Inflammatory macrophage treated with lipopolysaccharide for 4 hours (primary cell): ENCODE measurements at places on chromosomes 5 and 9.

- peak; percentile 26 for DNase-seq
Measured at GRCh38 chr9:36597412-36598178, 24.9 kb downstream of the MELK start.

- no peak for DNase-seq
Measured at GRCh38 chr9:127761491-127761956, 16.9 kb downstream of the SH2D3C start.

DNA sequence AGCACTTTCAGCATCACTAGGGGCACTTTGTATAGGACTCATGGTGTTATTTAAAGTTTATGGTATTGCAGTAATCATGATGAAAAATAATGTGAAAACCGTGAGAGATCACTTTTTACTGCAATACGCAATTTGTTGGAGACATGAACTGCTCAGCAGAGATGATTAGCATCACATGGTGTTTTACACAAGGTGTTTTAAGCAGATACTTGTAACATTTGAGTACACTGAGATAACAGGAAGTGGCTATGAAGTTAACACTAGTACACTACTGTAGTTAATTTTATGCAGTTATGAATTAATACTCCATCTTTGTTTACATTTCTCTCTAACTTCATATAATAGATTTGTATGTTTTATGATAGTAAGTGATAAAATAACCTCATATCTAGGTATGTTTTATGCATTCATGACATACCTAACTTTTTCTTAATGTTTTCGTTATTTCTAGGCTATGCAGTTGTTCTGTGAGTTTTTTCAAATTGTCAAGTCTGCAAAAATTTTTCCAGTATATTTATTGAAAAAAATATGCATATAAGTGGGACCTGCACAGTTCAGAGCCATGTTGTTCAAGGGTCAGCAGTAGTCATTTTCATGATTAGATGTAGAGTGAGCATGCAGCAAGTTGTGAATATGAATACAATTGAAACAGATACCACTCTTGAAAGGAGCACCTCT is 13.0 kb downstream of the SUB1 start:
- no peak for DNase-seq

- no peak for DNase-seq
Measured at GRCh38 chr5:4370218-4370617, 769.9 kb upstream of the ADAMTS16 start.

DNA sequence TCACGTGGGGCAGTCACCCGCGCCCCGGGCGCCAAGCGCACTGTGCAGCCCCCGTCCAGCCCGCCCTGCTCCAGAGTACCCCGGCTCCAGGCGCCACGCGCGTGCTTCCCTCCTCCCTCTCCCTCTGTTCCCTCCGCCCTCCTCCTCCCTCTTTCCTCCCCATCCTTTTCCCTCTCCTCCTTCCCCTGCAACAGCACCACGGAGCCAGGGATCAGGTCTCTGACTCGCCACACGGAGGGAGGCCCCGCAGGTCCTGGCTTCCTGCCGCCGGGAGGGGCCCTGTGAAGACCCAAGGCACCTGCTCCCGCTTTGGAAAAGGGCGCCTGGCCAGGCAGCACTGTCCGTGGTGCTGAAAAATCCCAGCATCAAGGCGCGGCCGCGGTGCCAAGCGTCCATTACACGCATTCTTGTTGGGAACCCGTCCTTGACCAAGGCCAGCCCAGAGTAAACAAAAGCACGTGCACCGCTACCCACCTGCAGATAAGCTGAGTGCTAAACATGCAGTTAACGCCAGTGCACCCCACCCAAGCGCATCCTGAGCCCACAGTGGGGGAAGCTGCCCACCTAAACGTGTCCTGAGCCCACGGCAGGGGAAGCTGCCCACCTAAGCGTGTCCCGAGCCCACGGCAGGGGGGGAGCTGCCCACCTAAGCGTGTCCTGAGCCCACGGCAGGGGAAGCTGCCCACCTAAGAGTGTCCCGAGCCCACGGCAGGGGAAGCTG is 21.7 kb downstream of the SLC6A18 start:
- no peak for DNase-seq

DNA sequence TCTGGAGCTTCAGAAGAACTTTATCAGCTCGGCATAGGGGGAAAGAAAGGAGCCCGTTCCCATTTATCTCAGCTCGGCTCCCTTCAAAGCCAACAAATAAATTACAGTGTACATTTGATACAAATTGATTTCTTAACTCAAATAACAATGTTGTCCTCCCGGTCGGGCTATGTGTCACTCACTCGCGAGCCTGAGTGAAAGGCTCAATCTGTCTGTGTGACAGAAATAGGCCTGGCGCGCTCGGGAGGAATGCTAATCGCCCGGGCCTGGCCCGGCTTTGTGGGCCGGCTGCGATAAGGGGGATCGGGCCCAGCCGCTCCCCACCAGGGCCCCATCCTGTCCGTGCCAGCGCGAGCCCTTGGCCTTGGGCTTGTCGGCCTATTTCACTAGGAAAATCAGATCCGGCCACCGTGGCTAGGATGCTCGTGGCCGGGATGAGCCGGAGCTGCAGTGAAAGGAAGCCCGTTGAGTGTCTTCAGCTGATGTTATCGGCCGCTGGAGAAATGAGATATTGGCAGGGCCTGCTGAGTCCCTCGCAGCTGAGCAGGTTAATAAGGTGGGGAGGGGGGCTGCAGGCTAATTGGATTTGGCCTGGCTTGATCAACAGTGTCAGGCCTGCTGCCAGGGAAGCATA is 258.7 kb downstream of the IRX1 start:
- no peak for DNase-seq

GRCh38 chr9:137206602-137207001 is 1.1 kb downstream of the NDOR1 start:
- DNase-seq = no peak

DNA sequence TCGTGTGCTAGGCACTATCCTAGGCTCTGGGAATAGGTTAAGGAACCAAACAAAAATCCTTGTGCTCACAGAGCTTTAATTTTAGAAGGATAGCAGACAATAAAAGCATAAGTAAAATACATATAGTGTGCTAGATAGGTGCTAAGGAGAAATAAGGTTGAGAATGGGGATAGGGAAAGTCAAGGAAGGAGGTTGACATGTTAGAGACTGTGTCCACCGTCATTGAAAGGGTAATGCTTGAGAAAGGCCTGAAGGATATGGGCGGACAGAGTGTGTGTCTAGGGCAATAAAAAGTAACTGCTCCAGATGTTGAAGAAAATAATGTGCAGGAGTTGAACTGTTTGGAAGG is 482 bp upstream of the TDRD7 start:
- DNase-seq = no peak

GRCh38 chr9:6054280-6055099 is 39.1 kb upstream of the RANBP6 start:
- DNase-seq = peak; percentile 66

GRCh38 chr5:57174128-57174889 is 450 bp downstream of the GPBP1 start:
- DNase-seq = peak; percentile 58

DNA sequence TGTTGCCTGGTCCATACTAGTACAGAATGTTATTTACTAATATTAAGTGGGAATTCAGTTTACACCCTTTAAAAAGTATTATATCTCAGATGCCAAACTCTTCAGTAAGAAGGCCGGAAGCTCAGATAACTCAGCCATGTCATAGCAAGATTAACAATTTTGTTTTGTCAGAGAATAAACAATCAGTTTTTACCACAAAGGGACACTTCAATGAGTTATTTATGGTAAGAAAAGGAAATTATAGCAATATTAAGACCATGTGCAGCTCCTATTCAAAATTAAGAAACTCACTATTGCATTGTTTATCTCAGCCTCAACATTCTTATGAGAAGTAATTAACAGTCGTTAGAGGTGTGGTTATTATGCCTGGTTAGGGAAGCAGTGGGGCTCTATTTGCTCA is 13.1 kb upstream of the ARL15 start:
- no peak for DNase-seq

DNA sequence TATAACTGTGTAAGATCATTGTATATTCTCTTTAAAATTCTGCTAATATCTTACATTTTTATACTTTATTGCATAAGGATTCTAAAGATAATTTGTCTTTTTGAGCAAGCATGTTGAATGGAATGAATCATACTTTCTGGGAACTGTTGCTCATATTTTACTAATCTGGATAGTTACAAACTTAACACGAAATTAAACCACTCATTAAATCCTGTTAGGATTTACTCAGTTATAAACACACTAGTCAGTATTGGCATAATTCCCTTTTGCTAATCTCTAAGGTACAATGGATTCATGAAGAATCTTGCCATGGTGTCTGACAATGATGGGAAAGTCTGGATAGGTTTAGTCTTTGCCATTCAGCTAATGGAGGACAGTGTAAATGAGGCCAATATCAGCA is 338.1 kb upstream of the SMC2 start:
- DNase-seq = no peak

DNA sequence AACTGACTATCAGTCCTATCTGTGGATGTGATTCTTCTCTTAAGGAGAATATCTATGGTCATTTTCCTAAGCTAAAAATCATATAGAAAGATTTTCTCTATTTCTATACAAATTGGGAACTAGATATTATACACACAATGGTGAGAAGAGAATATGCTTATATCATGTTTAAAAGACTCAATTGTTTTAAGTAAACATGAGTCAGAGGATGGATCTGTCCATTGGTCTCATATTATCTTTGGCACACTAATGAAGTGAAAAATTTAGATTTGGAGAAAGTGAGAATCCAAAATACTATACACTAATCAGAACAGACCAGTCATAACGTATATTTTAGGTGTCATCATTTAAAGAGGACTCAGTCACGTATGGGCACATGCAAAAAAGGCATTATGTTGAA is 16.5 kb upstream of the SPINK14 start:
- DNase-seq = no peak

DNA sequence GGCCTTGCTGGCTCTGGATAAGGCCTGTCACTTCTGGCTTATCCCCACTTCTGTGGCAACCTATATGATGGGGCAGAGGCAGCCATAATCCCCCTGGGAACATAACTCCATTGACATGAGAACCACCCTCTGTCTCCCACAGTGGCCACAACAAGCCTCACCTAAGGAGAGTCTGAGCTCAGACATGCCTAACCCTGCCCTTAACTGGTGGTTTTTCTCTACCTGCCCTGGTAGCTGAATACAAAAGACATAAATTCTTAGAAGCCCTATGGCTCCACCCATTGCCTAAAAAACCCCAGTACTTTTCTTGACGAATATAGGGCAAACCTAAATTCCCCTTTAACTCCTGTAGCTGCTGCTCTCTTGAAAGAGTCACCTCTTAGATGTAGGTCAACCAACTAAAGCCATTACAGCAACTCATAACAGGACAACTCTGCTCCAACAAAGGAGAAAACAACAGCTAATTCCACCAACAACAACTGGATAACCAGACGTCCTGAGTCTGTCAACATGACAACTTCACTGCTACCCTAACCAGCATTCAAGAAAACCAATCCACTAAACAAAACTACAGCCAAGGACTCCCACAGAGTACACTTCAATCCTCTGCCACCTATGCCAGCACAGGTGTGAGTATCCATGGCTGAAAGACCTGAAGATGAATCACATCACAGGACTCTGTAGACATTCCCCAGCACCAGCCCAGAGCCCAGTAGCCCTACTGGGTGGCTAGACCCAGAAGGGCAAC is 427.7 kb downstream of the PRELID2 start:
- no peak for DNase-seq

DNA sequence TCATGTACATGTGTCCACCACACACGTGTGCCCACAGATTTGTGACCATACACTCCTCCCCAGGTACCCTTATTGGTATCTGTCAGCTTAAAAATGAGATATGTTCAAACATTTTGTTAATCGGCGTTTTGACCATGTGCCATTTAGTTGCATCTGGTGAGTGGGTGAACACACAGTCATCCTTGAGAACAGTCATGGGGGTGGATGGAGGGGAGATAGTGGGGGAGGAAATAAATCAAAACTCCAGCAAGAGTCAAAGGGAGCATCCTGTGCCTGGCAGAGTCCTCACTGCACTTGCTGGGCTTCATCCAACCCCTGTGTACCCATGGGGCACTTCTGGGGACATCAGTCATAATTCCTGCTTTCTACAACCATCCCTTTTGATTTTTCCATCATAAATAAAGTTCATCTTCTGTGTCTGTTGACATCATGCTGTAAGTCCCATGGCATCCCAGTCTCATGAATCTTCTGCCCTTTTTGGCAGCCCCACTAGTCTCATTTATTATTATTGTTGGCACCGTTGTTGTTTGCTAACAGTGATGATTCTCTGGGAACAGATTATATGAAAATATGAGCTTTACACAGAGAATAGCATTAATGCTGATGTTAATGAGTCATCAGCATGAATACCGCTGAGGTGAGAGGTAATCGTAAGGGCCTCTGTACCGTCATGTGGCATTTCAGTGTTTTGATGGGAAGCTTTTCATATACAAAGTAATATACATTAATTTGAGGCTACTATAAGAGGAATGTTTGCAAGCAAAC is 24.4 kb upstream of the CLK4 start:
- DNase-seq = no peak
